ENCODE measurements at places on chromosomes 4 and X.

- no peak for DNase-seq
Observed at GRCh38 chrX:122187069-122187713, 996.9 kb upstream of the GRIA3 start.

- no peak for DNase-seq
Observed at GRCh38 chrX:99421796-99422195, 988.3 kb downstream of the PCDH19 start.

DNA sequence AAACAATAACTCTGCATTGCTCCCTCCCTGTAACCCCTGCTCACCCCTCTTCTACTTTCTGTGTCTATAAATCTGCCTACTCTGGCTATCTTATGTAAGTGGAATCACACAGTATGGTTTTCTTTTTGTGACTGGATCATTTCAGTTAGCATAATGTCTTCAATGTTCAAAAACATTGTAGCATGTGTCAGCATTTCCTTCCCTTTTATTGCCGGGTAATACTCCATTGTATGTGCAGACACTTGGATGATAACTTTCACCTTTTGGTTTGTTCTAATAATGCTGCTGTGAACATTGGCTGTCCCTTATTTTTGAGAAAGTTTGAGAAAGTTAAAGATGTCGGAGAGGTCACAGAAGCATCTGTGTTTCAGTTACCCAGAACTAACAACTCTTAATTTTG, 60.6 kb upstream of the TLR2 start:
- no peak for DNase-seq

GRCh38 chr4:164734484-164734883, 19.4 kb upstream of the SMIM31 start:
- DNase-seq = peak; percentile 12

GRCh38 chr4:66885501-66886165, 659.7 kb downstream of the CENPC start:
- no peak for DNase-seq

- DNase-seq = no peak
Observed at GRCh38 chr4:121183361-121183760, 19.2 kb upstream of the TNIP3 start.

GRCh38 chrX:112784692-112785091, 55.9 kb downstream of the AMOT start:
- no peak for DNase-seq

GRCh38 chr4:16597845-16598596, 300.4 kb downstream of the LDB2 start:
- DNase-seq = peak; percentile 68

DNA sequence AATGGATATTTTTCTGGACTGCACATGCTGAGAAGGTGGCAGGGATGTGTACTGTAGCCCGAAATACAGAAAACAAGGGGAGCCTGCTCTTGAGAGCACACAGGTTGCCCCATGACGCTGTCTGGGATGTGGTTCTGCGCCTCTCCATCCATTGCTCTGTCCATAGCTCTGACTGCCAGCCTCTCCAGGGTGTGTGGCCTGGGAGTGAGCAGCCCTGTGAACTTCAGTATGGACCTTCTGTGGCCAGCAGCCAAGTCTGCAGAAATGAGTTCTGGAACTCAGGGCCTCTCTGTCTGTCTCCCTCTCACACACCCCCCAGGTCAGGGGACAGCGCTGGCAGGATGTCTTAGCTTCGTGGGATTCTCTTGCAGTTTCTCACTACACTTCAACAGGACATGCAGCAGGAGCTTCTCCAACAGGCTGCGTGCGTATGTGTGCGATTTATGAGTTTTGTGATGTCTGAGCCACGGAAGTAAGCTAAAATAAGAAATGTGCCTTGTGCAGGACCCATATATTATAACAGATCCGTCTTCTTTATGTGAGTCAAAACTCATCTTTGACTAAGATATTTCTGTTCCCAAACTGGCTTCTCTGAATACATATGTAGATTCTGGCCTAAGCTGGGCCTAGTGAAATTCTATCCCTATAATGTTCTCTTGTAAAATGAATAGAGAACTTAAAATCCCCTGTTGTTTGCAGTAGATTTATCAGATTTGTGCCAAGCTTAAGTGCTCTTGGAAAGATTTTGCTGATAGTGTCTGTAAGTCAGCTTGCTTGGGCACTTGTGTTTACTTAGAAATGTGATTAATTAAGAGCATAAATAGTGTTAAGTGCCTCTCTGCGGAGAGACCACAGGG, 40.0 kb downstream of the PROM1 start:
- DNase-seq = no peak

DNA sequence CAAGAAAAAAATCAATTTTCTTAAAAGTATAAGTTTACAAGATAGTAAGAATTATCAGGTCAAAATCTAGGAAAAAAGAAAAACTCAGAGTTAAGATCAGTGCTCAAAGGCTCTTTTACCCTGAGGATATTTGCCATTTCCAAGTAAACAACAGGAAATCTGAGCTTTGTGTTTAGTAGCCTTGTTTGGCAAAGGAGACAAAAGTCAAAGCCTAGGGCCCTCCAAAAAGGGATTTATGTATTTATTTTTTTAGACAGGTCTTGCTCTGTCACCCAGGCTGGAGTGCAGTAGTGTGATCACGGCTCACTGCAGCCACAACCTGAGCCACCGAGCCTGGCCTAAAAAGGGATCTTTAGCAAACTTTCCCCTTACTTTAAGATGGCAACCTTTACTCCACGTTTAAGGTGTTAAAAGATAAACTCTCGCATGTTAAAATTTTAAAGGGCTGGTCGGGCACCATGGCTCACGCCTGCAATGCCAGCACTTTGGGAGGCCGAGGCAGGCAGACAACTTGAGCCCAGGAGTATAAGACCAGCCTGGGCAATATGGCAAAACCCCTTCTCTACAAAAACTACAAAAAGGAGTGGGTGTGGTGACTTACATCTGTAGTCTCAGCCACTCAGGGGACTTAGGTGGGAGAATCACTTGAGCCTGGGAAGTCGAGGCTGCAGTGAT, 21.3 kb upstream of the OPHN1 start:
- no peak for DNase-seq

Measured in HT1080 (cell line).